AG08395 (cell line): ENCODE measurements at places on chromosomes 11 and 22.

- DNase-seq, result no peak
Observed at GRCh38 chr11:65310215-65310614, 4.5 kb upstream of the CDC42EP2 start.

DNA sequence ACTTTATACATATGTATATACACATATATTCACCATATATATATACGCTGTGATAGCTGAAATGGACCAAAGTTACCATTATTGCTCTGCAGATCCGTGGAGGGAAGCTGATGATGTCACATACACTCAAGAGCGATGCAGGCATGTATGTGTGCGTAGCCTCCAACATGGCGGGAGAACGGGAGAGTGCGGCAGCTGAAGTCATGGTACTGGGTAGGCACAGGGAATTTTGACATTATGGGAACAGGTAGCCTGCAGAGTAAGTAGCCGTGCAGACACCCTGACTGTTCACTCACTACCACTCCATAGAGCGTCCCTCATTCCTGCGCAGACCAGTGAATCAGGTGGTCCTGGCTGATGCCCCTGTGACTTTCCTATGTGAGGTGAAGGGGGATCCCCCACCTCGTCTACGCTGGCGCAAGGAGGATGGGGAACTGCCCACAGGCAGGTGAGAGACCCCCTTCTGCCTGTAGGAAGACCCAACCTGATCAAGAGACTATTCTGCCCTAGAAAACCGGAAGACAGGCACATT is 4.7 kb downstream of the ROBO3 start:
- no peak for DNase-seq

DNA sequence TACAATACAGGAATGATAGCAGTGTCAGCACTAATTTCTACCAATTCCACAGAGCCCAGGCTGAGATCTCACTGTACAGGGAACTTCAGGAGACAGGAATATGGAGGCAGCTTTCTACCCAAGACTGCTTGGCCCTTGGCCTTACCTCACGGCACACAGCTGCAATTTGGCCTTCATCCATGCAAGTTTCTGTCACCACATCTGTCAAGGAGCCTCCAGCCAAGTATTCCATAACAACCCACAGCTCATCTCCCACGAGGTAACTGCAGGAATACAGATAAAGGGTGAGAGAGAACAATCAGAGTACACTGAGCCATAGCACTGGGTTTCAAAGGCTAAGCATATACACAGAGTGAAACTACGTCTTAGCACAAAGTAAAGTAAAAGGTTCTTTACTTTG is 39.0 kb upstream of the GDPD4 start:
- no peak for DNase-seq

DNA sequence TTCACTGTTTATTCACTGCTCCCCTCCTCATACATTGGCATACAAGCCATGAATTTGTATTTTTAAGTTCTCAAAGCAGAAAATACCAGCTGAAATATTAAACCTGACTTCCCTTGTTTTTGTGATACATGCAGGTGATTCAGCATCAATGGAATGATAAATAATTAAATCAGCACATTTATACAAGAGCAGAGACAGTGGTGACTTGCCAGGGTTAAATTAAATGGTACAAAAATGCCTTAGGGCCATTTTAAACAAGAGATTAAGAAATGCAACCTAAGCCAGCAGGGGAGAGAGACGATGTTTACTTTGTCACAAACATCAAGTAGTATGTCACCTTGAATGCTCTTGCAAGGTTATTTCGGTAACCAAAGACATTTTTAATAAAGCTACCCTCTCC is 95.9 kb upstream of the DDI1 start:
- peak; percentile 19 for DNase-seq

DNA sequence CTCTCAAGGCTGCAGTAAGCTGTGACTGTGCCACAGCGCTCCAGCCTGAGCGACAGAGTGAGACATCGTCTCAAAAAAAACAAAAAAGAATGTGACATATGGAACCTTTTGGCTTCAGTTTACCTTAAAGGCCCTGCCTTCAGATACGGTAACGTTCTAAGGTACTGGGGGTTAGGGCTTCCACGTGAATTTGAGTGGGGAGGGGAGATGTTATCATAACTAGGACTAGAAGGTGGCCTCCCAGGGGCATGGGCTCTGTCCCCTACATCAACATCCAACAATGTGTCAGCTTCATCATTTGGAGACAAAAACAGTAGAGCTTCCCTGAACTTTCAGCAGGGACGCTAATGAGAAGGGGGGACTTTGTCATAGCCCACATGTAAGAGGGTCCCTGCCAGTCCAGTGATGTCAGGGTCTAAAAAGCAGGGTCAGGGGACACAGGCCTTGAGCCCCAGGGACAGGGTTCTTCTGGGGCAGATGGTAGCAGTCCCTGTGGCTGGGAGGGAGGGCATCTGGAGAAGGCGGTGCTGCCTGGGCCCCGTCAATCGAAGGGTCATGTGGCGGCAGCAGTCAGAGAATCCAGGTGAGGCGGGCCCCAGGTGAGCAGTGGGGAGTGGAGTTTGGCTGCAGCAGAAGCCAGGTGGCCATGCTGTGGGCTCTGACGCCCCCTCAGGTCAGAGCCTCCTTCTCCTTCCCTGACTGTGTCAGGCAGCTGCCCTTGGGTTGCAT is 79.8 kb downstream of the BCR start:
- DNase-seq, result no peak

DNA sequence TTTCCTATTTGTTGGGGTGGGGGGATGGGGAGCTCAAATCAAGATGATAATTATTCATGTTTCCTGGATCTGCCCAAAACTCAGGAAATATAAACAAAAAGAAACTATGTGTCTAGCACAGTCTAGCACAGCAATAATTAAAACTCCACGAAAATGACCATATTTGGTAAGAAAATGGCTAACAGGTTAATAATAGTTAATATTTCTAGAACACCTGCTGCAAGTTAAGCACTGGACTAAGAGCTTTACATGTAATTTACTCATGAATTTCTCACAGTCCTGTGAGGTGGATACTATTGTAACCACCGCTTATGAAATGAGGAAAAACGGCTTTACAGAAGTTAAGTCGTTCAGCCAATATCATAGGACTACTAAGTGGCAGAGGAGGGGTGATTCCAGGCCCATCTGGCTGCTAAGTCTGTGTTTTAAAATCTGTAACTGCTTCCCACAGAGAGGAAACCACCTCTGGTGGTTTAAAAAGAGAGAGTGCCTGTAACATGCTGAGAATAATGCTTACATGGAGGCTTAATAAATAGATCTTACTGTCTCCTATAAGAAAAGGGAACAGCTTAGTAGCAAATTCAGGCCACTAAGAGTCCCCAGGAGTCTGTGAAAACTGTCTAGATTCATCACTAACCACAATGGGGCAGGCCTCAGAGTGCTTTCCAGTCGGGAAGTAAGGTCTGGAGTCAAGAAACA is 11.0 kb upstream of the AMOTL1 start:
- no peak for DNase-seq

DNA sequence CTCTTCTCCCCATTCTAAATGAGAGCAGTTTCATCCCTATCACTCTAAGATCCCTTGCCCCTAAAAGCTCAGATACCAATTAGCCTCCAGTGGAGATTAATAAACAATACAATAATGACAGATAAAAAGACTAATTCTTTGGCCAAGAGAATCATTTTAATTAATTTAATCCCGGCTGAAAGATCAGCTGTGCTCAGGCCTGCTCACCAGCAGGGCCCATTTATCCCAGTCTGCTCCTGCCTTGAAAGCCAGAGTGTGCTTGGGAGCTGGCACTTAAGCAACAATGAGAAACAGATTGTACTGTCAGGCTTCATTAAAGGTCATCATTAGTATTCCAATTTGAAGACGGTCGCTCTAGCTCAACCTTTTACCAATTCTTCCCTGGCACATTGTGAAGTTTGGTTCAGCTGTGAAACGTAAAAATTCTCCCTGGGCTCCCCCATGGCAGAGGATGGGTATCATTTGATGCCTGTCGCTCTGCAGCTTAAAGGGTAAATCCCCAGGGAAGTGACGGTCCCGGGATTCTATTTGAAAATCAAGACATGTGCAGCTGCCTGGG is 36.1 kb upstream of the HTATIP2 start:
- DNase-seq, result no peak

GRCh38 chr11:66081505-66081904 is 11.4 kb downstream of the PACS1 start:
- DNase-seq, result no peak

- DNase-seq, result peak; percentile 70
Observed at GRCh38 chr22:45441138-45441537, 27.6 kb downstream of the RIBC2 start.

DNA sequence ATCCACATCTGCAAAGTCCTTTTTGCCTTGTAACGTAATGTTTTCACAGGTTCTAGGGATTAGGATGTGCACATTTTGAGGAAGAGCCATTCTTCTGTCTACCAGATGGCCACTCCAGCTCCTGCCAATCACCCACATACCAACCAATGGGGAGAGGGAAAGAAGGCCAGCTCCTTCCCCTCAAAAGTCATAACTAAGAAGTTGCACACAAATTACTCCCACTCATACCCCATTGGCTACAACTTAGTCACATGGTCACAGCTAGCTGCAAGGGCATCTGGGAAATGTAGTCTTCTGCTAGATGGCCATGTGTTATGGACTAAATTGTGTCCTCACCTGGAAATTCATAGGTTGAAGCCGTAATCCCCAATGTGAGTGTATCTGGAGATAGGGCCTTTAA is 15.4 kb upstream of the MYOD1 start:
- DNase-seq, result peak; percentile 20

GRCh38 chr11:124479561-124479960 is 34.1 kb upstream of the OR8B8 start:
- no peak for DNase-seq

- no peak for DNase-seq
Observed at GRCh38 chr11:45319077-45319476, 32.9 kb upstream of the SYT13 start.

DNA sequence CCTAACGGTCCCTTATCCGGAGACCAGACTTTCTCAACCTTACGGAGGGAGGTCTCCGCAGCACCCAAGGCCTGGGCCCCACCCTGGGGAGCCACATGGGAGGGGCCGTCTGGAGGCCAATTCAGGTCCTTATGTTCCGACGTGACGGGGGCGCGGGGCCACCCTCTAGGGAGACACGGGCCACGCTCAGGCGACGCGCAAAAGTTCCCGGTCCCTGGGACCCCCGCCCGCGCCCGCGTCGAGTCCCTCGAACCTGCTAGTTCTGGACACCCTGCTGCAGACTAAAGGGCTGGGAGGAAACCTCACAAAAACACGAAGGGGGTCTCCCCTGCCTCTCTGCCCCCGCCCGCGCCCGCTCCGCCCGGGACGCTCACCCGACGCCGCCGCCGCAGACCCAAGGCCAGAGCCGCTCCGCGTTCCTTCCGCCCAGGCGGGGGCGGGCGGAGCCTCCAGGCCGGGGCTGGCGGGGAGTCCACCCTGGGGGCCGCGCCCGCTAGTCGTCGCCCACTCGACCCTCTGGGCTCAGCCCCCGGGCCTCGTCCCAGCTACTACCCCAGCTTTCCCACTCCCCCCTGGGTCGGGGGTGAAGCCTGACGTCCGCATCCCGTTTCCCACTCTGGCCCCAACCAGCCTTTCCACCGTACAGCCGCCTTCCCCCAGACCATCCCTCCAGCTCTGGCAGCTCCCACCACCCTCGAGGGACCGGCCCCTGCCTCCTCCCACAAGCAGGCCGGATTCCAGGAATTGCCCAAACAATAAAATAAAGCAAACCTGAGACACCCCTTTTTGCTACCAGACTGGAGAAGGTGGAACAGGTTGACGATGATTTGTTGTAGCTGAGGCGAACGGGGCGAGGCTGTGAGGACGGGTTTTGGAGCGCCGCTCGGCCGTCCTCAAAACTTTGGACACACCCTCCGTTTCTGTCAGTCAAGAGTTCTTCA is 2.7 kb downstream of the RNH1 start:
- peak; percentile 52 for DNase-seq

DNA sequence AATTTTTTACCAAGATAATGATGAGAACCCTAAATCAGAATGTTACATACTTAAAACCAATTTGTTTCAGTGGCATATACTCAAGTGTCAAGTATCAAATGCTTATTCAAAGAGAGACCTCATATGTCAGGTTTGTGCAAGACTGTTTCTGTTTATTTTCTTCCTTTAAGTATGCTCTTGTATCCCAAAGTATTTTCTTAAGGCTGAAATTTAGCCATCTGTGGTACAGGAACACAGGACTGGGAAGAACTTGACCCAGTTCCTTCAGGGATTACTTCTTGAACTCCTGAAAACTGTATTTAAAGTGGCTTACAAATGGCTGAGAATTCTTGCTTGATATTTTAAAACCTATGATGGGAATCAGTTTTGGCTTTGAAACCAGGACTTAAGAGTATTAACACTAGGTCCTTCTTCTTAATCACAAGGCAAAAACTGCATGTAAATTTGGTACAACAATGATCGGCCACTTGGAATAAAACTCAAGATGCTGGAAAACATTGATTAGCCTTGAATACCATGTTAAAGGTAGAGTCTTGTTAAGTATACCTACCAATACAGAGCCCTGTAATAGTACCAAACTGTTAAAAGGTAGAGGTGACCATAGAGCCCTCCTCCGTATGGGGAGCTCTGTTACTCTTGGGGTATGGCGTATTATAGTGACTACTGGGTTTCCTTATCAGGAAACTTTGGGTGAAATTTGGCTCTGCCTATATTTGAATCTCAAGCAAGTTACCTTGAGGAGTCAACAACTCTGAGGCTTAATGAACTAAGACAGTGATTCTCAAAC is 95.9 kb downstream of the BLID start:
- DNase-seq, result no peak

DNA sequence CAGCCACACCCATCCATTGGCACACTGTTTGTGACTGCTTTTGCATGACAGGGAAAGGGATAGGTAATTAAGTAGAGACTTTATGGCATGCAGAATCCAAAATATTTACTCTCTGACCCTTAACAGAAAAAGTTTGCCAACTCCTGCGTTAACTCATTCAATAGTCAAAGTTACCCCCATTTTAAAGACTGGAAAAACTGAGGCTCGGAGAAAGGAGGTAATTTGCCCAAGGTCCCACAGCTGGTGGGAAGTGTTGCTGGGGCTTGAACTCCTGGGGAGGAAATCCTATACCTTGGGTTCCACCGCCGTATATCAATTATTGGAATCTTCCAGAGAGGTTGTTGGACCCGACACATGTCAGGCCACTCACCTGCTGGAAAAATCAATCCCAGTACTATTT is 29.9 kb downstream of the MN1 start:
- no peak for DNase-seq

DNA sequence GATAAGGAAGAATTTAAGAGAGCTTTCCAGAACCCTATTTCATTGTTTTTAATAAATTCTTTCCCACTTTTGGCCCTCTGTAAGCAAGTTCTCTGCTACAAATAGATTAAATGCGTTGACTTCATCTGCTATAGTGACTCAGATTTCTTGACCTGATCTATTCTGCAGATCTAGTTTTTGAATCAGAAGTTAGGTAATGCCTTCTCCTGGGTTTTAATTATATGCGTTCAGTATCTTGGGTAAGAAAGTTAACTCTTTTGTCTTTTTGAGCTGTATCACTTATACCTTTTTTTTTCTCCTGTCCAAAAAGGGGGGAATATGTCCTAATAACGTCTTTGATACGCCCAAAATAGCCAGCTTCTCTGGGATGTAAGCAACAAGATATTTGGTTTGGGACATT is 2.4 kb upstream of the HEPHL1 start:
- no peak for DNase-seq

GRCh38 chr22:24146194-24146616 is 35.1 kb upstream of the SUSD2 start:
- DNase-seq, result peak; percentile 59
